ENCODE measurements at places on chromosomes 6 and 20.

DNA sequence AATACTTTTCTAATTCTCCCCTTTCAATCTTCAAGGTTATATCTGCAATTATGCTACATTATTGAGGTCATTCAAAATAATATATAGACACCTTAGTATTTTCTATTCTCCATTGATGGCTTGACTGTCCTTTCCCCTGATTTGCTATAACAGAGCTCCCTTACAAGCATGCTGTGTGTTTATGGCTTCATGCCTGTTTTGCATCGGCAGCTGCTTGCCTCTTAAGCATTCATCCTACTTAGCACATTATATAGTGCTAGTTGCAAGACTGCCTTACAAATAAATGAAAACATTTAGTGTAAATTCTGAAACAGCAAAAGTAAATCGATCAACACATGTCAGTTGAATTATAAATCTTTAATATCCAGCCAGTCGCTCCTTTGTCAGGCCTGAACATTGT, 476.2 kb upstream of the POU3F2 start:
- no peaks in the 10 kb centered on the region for H3K36me3 ChIP-seq
- no peaks in the 10 kb centered on the region for H3K4me1 ChIP-seq
- no peak for DNase-seq
- H3K27me3 ChIP-seq: no peaks in the 10 kb centered on the region

GRCh38 chr20:50249447-50250388, 59.1 kb downstream of the CEBPB start:
- H3K27me3 ChIP-seq: peaks cover 19% of the 10 kb centered on the region
- peaks cover 12% of the 10 kb centered on the region for H3K4me1 ChIP-seq
- H3K27ac ChIP-seq: no peak overlapping the region
- no peaks in the 10 kb centered on the region for H3K36me3 ChIP-seq
- DNase-seq: no peak

- H3K27me3 ChIP-seq: peaks cover 27% of the 10 kb centered on the region
- H3K27ac ChIP-seq: no peak overlapping the region
- peak; percentile 22 for DNase-seq
- H3K4me1 ChIP-seq: peaks cover 6% of the 10 kb centered on the region
- no peaks in the 10 kb centered on the region for H3K36me3 ChIP-seq
- H3K4me3 ChIP-seq: no peak overlapping the region
These were observed 31.8 kb upstream of the GMPR start for GRCh38 chr6:16206595-16207037.

GRCh38 chr6:89047473-89047872, 33.1 kb upstream of the PNRC1 start:
- H3K4me1 ChIP-seq: peaks cover 16% of the 10 kb centered on the region
- no peak overlapping the region for H3K4me3 ChIP-seq
- H3K36me3 ChIP-seq: no peaks in the 10 kb centered on the region

GRCh38 chr6:154219250-154219649, 137.4 kb downstream of the IPCEF1 start:
- H3K27me3 ChIP-seq: peaks cover 2% of the 10 kb centered on the region
- no peak overlapping the region for H3K4me3 ChIP-seq
- H3K4me1 ChIP-seq: peaks cover 15% of the 10 kb centered on the region
- H3K36me3 ChIP-seq: peaks cover 8% of the 10 kb centered on the region
- no peak overlapping the region for H3K27ac ChIP-seq
- no peak for DNase-seq

- H3K27ac ChIP-seq: peak overlapping the region; percentile 56
- no peaks in the 10 kb centered on the region for H3K27me3 ChIP-seq
- H3K4me1 ChIP-seq: peaks cover 53% of the 10 kb centered on the region
- H3K36me3 ChIP-seq: peaks cover 11% of the 10 kb centered on the region
- H3K4me3 ChIP-seq: no peak overlapping the region
- no peak for DNase-seq
These were observed 21.7 kb downstream of the KCNK5 start for GRCh38 chr6:39207416-39208222.

- H3K4me3 ChIP-seq: no peak overlapping the region
- no peak overlapping the region for H3K27ac ChIP-seq
- peaks cover 13% of the 10 kb centered on the region for H3K27me3 ChIP-seq
- no peak for DNase-seq
These were observed 122.9 kb upstream of the MMS22L start for GRCh38 chr6:97405818-97406409.

DNA sequence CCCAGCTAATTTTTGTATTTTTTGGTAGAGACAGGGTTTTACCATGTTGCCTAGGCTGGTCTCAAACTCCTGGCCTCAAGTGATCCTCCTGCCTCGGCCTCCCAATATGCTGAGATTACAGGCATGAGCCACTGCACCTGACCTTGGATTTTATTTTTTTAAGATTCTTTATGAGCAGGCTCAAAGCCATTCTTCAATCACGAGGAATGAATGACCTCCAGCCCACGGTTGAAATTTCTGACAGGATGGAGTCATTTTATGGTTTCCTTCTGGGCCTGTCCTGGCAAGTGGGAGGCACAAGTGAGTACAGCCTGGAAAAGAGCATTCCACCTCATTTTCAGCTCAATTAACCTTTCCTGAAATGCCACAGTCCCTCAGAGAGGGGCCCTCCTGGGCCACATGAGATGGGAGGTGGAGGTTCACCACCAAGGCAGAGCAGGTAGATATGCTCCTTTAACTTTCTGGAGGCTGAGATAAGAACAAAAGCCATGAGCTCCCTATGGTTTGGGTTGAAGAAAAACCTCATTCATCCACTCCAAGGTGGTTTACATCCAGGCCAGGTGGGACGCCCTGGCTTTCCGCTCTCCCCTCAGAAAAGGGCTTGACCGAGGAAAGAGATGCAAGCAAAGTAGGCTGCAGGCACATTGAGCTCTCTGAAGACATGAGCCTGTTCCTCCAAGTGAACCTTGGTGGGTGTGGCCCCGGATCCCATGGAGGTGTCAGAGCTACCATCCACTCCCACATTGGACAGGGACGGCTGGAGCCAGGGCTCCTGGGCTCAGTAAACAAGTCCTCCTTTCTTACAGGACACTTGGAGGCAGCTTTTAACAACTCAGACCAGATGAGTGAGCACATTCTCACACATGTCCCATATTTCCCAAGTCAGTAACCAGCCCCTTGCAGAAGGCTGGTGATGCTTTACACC, 208.5 kb upstream of the SSTR4 start:
- H3K4me1 ChIP-seq: no peaks in the 10 kb centered on the region
- H3K27ac ChIP-seq: no peak overlapping the region
- DNase-seq: no peak
- H3K4me3 ChIP-seq: no peak overlapping the region
- no peaks in the 10 kb centered on the region for H3K36me3 ChIP-seq

GRCh38 chr6:101150226-101150625, 243.3 kb upstream of the GRIK2 start:
- no peaks in the 10 kb centered on the region for H3K36me3 ChIP-seq
- no peak for DNase-seq
- no peaks in the 10 kb centered on the region for H3K27me3 ChIP-seq
- H3K4me1 ChIP-seq: no peaks in the 10 kb centered on the region

DNA sequence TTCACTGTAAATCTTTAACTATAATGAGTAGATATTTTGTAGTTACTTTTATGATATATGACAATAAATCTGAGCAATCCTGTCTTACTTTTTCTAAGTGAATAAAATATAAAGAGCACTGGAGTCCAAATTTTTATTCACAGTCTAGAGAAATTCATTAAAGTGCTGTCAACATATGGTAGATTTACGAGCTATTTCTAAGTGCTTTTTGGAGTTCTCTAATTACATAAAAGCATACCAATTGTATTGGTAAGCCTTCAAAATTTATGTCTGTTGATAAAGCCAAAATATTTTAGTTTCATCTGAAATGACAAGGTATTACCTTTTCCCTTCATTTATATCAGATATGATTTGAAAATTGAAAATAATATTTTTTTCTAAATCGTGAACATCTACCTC, 75.4 kb downstream of the MAN1A1 start:
- peaks cover 5% of the 10 kb centered on the region for H3K4me1 ChIP-seq
- no peak for DNase-seq
- peaks cover 31% of the 10 kb centered on the region for H3K36me3 ChIP-seq
- no peaks in the 10 kb centered on the region for H3K27me3 ChIP-seq
- no peak overlapping the region for H3K27ac ChIP-seq
- no peak overlapping the region for H3K4me3 ChIP-seq

DNA sequence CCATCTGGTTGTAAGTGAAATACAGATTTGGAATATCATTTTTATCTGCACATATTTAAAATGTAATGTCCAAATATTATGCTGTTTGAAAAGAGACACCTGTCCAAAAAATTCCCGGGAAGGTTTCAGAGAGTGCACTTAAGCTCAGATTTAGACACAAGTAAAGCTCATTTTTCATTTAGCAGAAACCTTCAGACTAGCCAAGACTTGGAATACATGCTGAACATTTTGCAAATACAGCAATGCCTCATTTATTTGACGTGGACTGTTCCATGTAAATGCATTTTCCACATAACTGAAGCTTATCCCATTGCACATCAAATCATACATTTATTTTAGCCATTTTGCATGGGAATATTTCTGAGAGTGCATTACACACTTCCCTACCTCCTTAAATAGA, 280.7 kb downstream of the ZNF217 start:
- H3K27me3 ChIP-seq: no peaks in the 10 kb centered on the region
- no peak for DNase-seq
- H3K36me3 ChIP-seq: peaks cover 10% of the 10 kb centered on the region
- no peak overlapping the region for H3K27ac ChIP-seq
- H3K4me3 ChIP-seq: no peak overlapping the region

DNA sequence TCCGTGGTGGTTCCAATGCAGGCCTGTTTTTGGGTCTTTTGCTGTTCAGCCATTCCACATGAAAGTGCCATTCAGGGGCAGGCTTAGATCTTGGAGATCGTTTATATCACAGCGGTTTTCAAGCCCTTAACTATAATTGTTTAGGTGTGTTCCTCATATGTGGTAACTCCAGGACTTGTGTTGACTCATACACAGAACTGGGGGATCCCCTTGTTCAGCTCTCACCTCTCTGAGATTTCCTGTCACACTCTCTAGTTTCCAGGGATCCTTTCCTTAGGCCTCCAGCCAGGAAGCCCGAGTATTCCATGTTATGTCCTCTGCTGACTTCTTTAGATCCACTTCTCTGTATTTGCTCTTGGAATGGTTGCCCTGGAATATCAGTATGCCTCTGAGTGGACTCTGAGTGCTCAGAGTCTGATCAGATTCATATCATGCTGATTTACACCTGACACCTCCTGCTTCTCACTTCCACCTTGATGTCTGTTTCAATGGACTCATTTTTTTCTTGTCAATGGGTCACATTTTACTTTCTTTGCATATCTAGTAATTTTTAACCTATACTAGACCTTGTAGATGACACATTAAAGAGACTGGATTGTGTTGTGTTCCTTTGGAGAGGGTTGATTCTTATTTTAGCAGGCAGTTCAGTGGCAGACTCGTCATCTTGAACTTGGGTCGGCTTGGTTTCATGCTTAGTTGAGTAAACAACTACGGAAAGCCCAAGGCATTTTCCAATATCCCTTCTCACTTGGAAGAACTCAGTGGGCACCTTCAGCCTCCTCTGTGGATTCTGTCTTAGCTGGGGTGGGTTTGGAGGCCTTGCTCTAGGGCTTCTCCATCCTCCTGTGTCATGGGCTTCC, 13.1 kb downstream of the NTSR1 start:
- H3K36me3 ChIP-seq: peaks cover 3% of the 10 kb centered on the region
- H3K4me1 ChIP-seq: peaks cover 8% of the 10 kb centered on the region
- no peak overlapping the region for H3K27ac ChIP-seq

DNA sequence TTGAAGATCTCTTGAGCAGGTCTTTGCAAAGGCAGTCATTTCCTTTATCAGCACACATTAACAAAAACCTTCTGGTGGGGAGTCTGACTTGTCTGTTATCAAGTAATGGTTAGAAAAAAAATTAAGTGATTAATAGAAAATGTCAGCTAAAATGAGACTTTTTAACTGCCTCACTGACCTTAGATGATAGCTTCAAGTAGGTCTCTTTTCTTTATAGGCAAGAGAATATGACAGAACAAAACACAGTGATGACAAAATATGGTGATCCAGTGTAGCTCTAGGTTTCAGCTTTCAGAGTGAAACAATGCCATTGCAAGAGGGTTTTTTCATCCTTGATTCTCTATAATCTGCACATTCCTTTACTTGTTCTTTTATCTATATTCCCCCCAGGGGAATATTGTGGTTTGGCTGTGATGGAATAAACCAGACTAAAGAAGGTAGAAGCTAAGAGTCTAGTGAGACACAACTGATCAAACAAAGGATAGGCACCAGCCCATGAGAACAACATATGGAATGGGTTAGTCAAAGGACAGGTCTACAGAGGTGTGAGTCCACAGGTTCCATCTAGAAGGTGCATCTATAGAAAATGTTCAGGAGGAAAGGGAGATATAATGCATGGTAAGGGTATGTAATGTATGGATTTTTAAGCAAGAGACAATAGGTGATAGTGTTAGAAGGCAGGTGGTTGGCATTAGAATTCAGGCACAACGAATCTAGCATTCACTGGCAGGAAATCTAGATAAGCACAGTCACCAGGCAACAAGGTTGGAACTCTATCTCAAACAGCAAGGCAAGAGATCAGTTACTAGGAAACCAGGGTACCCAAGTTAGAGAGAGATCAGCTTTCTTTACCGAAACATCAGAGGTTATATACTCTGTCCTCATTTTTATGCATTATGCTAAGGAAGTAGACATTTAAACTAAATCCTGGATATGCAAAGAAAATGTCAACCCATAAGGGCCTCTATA, 228.9 kb upstream of the SMLR1 start:
- peaks cover 37% of the 10 kb centered on the region for H3K4me1 ChIP-seq
- DNase-seq: no peak
- no peaks in the 10 kb centered on the region for H3K27me3 ChIP-seq
- H3K27ac ChIP-seq: no peak overlapping the region
- H3K4me3 ChIP-seq: no peak overlapping the region

- no peaks in the 10 kb centered on the region for H3K27me3 ChIP-seq
- peaks cover 13% of the 10 kb centered on the region for H3K36me3 ChIP-seq
- peak overlapping the region; percentile 54 for H3K27ac ChIP-seq
- DNase-seq: no peak
These were observed 290.1 kb upstream of the PRDM1 start for GRCh38 chr6:105795913-105796517.

DNA sequence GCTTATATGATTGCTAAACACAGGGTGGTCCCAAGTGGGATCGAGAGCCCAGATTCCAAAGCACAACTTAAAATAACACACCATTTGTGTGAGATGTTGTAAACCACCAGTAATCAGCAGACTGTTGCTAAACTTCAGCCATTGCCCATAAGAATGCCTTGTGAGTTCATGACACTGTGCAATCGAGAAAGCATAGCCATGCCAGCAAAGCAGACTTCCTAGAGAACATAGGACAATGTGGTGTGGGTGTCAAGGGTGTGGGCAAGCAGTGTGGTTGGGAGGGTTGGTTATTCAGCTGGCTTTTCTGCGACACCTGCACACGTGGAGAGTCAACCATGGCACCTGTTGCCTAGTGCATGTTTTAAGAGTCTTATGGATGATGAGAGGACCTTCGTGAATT, 16.1 kb upstream of the CALHM6 start:
- no peak for DNase-seq
- H3K36me3 ChIP-seq: peaks cover 3% of the 10 kb centered on the region
